ENCODE measurements at places on chromosomes 3 and 15.

GRCh38 chr3:72555714-72556113, 292.5 kb downstream of the SHQ1 start:
- no peak for DNase-seq

GRCh38 chr15:101123222-101123910, 128.5 kb downstream of the CHSY1 start:
- DNase-seq: no peak

DNA sequence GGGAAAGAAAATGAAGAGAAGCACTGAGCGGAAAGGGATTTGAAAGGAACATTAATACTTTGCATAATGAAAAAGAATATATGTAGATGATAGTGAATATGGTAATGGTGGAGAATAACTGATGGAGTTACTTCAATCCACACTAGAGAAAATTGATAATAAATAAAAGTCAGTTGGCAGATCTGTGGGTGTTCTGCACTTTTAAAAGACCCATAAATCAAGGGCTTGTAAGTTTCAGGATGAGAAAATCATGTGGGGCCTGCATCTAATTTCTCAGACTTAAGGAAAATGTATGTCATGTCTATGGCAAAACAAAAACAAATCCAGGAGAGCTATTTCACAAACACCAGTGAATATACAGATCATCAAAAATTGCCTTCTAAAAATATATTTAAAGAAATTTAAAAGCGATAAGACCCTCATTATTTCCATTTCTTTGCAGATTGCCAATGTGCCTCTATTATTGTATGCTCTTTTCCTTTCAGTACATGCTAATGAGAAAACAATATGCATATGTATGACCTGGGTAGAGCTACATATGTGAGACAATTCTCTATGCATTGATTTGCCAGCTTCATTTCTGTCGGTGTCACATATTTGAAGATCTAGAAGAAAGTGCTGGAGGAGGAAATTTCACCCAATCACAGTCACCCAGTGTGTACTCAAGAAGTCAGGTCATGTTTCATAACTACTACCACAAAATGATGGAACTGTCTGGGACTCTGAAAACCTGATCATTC, 269.9 kb upstream of the PDZRN3 start:
- DNase-seq: no peak

DNA sequence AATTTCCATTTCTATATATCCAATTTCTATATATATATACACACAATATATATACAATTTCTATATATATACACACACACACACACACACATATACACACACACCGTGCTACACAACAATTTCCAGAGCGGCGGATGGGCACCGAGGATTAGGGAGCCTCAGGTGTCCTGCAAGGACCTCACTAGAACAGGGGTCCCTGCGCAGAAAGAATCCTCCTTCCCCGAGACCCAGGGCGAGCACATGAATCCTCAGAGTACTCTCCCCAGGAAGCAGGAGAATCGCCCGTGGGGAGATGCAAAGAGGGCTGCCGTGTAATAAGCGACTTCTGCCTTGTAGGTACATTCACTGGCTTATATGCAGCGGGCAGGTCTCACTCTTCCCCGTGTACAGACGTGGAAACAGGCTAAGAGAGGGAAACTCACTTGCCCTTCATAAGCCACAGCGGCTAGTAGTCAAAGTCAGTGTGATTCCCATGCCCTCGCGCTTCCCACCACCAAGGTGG, 467 bp downstream of the PIF1 start:
- no peak for DNase-seq

GRCh38 chr15:68239025-68239424, 9.5 kb upstream of the CLN6 start:
- no peak for DNase-seq

DNA sequence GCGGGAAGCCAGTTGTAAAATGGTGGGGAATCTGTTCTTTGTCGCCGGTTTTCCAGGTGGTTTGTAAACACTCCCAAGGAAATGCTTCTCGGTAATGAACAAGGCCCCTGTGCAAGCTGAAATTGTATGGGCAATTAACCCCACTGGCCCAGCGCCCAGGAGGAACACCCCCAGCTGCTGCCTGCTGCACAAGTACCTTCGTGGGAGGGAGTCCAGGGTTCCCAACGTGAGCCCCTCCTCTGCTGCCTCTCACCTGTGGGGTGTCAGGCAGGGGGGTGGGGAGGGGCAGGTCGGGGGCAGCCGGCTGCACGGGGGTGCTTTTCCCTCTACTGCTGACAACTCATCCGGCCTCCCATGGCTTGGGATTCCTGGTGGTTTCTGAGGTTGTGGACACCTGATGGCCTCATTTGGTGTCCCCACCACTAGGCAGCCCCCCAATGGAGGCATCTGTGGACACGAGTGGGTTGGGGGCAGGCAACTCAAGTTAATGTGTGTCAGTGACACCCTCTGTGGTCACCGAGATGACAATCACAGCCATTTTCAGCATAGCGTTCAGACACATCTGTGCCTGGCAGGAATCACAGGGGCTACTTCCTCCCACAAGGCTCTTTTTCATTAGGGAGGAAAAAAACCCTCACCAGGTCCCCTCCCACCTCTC, 35.6 kb upstream of the PRR23E start:
- no peak for DNase-seq

GRCh38 chr3:130792246-130792645, 45.6 kb upstream of the PIK3R4 start:
- no peak for DNase-seq

DNA sequence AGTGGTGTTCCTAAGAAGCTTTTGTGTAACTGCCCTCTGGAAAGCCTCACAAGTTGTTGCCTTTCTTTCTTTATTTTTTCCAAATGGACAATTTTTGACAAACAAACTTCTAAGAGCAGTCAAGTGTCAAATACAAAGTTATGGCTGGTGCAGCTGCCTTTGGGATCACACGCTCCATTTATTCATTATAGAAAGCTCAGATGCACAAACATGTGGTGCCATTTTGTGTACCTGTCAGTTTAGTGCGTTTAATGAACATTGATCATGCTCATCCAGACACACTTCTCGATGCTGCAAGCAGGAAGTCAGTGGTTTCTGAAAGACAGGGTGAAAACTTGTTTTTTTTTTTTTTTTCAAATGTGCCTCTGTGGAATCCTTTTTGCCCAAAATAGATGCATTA, 324.5 kb downstream of the CNTN4 start:
- DNase-seq: no peak

DNA sequence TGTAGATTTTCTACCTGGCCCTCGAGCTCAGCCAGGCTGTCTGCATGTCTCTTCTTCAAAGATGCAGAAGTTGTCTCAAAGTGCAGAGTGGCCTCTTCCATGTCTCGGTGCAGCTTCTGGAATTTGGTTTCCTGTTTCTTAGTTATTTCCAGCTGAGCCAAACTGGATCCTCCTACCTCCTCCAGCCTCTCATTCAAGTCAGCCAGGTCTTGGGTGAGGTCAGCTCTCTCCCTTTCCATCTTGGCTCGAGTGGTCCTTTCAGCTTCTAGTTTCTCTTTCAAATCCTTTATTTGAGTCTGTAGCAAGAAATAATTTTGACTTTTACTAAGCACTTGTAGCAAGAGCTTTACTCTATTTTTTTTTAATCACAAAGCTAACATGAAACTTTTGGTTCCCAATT, 81.8 kb downstream of the MYH15 start:
- no peak for DNase-seq

GRCh38 chr3:192397012-192397411, 330.3 kb downstream of the FGF12 start:
- DNase-seq: no peak

GRCh38 chr3:57852896-57853295, 96.8 kb downstream of the SLMAP start:
- DNase-seq: no peak

DNA sequence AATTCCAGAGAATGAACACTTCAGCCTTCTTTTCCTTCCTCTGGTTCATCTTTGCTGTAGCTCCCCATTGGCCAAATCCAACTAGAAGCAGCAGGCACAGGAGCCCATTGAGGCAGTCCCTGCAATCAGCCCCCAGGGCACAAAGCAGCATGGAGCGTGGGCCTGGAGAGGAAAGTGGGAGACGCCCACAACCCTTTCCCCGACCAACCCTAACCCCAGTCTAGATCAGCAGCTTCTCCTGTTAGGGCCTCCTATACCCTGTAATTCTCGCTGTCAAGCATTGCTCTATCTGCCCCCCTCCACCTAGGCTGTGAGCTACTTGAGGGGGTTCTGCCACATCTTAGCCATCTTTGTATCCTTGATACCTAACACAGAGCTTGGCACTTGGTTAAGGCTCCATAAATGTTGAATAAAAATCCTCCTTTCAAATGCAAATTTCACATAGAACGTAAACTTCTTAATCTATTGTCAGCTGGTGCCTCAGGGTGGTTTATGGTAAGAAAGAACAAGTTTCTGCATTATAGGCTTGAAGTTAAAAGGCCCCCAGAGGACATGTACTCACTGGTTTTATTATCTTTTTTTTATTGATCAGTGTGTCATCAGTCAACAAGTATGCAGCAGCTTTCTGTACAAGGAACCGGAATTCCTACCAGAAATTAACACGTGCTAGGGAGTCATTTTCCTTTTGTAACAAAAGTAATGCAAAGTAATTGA, 97.9 kb upstream of the PFN2 start:
- DNase-seq: no peak

Data from stimulated activated CD4-positive, alpha-beta T cell treated with anti-CD3 and anti-CD28 coated beads, Interleukin-12 subunit alpha, Interleukin-12 subunit beta, amount 100 ng/mL, for 24 hours (primary cell).